ENCODE measurements at places on chromosomes 11 and 22.

DNA sequence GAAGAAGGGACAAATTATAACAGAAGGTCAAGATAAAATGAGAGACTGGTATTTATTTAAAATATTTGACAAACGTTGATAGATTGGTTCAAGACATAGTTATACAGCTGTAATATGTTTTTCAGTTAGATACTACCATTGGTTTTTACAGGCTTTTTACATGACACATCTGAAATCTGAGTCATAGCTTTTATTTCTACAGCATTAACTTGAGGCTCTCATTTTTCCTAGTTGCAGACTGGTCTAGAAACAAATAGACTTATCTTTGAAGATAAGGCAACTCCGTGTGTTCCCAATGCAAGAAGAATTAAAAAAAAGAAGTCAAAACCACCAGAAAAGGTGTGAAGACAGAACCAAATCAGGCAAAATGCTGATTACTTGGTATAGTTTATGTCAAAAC is 31.3 kb downstream of the CEP57 start:
- DNase-seq = no peak

DNA sequence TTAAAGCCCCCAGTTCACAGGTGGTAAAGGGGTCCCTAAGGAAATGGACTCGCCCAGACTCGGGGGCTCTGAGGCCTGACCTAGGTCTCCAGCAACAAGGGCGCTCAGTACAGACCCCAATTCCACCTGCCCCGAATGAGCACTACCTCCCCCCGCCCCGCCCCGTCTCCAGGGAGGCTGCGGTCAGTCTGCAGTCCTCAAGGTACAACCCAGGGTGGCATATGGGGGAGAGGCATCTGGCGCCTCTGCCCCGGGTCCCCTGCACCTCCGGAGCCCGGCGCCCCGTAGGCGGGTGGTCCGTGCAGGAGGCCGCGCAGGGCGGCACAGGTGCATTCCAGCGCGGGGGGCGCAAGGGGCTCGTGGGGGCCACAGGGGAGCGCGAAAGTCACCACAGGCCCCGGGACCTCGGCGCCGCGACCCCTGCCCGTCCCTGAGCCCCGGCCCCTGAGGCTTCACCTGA is 361 bp downstream of the CTSD start:
- no peak for DNase-seq

DNA sequence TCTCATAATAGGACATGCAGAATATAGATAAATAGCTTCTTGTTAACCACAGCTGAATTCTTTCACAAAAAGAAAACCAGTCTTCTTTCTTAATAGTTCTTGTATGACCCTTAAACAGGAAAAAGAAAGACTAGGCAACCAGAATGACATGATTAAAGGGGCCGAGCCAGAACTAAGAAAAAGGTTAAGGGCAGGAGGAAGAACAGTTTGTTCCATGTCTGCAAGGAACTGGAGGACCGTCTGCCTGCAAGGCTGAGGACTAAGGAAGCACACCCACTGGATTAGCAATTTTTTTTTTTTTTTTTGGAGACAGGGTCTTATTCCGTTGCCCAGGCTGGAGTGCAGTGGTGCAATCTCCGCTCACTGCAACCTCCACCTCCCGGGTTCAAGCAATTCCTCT is 26.0 kb upstream of the TMPRSS5 start:
- DNase-seq = no peak

DNA sequence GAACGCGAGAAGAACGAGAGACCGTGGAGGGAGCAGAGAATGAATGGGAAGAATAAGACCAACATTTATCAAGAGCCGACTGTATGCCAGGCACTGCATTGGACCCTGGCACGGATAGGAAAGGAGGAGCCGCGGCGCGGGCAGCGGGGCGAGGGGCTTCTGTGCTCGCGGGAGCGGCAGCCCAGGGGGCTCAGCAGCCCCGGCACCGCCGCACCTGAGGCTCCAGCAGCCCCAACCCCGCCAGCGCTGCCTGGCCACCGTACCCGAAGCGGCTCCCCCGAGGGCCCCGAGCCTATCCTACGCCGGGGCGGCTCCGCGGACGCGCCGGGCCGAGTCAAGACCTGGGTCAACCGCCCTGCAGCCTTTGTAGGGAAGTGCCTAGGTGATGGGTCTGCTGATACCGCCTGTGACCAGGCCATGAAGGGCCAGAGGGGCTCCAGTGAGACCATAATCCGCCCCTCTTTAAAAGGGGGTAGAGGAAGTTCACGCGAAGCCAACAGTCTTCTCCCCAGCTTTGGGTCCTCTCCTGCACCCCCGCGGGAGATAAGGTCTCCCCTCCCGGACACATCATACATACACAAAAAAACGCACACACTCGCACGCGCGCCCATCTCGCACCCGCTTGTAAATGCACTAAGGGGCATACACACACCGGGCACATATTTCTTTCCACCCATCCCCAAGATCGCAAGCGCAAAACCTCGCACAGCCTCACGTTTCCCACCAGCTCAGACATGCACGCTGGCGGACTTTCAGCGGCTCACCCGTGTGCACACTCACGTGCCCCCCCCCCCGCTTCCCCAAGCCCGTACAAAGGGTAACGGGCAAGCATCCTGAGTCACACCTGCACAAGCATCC is 935 bp upstream of the RTN4RL2 start:
- DNase-seq = no peak

GRCh38 chr22:22927888-22928665 is 40.5 kb downstream of the IGLL5 start:
- no peak for DNase-seq

GRCh38 chr11:46300270-46300669 is 22.8 kb downstream of the CREB3L1 start:
- DNase-seq = no peak

DNA sequence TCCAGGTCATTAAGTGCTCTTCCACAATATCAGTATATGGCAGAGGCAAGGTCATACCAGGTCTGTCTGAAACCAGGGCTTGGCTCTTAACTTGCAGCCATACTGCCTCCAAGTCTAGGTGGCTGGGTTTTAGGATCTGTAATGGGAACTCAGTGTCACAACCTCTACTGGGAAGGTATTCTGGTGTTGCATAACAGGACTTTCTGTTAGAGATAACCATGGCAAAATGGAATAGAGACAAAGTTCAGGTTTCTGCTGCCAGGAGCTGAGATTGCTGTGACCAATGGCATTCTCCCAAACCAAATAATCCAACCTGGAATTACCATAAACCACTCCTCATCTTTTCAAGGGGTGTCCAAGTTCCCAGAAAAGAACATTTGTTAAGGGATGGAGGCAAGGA is 6.8 kb upstream of the SAA1 start:
- no peak for DNase-seq

DNA sequence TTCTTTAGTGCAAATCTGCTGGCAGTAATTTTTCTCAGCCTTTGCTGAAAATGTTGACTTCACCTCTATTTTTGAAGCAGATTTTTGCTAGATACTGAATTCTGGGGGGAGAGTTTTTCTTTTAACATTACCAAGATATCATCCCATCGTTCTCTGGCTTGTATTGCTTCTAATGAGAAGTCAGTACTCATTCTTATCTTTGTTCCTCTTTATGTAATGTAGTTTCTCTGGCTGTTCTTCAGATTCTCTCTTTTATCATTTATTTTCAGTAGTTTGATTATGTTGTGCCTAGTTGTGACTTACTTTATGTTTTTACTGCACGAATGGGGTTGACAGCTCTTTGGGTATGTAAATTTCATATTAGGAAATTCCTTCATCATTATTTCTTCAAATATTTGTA is 318.7 kb upstream of the PITPNB start:
- no peak for DNase-seq

- DNase-seq = no peak
Measured at GRCh38 chr22:39277142-39277607, 32.4 kb upstream of the PDGFB start.

GRCh38 chr11:59480359-59480758 is 7.2 kb downstream of the OR4D10 start:
- DNase-seq = no peak

GRCh38 chr22:33887173-33887572 is 33.1 kb downstream of the LARGE1 start:
- DNase-seq = no peak

DNA sequence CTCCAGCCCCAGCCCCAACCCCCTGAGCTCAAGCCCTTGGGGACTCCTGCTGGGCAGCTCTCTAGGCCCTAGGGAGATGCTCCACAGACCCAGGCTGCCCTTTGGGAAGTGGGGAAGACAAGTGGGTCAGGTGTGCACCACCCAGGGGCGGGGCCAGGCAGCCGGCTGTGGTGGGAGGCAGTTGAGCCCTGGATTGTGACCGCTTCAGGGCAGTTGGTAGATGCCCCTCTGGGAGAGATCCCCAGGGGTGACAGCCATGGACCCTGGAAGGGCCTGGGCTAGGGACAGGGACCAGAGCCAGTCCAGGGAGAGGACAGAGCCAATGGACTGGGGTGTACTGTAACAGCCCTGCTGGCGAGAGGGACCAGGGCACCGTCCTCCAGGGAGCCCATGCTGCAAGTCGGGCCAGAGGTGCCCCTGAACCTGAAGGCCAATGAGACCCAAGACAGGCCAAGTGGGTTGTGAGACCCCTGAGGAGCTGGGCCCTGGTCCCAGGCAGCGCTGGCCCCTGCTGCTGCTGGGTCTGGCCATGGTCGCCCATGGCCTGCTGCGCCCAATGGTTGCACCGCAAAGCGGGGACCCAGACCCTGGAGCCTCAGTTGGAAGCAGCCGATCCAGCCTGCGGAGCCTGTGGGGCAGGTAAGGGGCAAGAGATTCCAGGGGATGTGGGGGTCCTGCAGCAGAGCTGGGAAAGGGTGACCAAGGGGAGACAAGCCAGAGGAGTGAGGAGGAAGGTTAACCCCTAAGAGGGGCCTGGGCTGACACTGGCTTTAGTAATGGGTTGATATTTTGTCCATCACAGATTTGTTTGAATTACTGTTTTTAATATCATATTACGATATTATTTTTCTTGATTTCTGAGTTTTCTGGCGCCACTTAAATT is at the start of gene IGLL5:
Gene IGLL5, plus strand, starts transcription at position 196 of the 883 bp plus-strand sequence. Its CDS starts 238 bp downstream, at position 434.
- no peak for DNase-seq

- no peak for DNase-seq
Measured at GRCh38 chr11:125072961-125073590, 10.0 kb downstream of the SLC37A2 start.

Measured in endothelial cell of umbilical vein (primary cell).